ENCODE measurements at places on chromosomes 11 and 22.

DNA sequence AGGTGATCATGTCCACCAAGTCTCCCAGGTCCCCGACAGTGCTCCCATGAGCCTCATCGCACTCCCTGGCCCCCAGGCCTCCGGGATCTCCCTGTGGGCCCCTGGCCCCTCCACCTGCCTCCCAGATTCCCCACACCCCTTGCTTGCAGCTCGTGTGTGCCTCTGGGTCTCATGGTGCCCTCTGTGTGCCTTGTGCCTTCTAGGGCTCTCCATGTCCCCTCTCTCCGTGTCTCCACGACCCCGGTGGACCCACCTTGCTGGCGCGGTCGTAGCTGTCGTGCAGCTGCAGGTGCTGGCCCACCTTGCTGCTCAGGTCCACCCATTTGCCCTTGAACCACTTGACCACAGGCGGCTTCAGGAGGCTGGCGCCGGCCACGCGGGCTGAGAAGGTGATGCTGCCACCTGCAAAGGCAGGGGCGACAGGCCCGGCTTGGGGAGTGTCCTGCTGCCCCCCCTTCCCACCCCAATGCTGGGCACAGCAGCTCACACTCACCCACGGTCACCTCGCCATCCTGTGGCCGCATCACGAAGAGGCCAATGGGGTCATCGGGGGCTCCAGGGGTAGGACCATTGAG, 2.9 kb downstream of the MYBPC3 start:
- DNase-seq: no peak

GRCh38 chr11:6404342-6405051, 14.2 kb downstream of the SMPD1 start:
- peak; percentile 72 for DNase-seq

- no peak for DNase-seq
Measured at GRCh38 chr11:48006301-48006992, 26.1 kb downstream of the PTPRJ start.

GRCh38 chr22:22673628-22674027, 29.2 kb downstream of the GGTLC2 start:
- DNase-seq: no peak

GRCh38 chr11:70844387-70844786, 408.0 kb downstream of the SHANK2 start:
- DNase-seq: no peak

DNA sequence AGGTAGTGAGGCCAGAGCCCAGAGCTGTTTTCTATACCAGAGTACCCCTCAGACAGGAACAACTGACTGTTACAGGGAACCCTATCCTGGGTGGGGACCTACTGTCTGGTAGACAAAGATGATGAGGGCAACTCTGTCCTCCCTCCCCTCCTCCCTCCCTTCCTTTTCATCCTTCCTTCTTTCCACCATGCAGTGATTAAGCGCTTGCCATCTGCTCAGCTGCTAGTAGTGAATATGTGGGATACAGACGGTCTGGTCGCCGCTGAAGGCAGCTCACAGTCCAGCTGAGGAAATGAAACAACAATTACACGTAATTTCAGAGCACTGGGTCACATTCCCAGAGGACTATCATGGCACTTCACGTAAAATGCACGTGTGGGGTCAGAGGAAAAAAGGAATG, 597.1 kb downstream of the BUD13 start:
- no peak for DNase-seq

GRCh38 chr22:38167988-38168407, 13.6 kb downstream of the PLA2G6 start:
- no peak for DNase-seq
